Activated T-helper 1 cell treated with anti-CD3 and anti-CD28 coated beads, Interleukin-2, amount 50 U/mL, for 16 hours (primary cell): ENCODE measurements at places on chromosomes 5 and 9.

DNA sequence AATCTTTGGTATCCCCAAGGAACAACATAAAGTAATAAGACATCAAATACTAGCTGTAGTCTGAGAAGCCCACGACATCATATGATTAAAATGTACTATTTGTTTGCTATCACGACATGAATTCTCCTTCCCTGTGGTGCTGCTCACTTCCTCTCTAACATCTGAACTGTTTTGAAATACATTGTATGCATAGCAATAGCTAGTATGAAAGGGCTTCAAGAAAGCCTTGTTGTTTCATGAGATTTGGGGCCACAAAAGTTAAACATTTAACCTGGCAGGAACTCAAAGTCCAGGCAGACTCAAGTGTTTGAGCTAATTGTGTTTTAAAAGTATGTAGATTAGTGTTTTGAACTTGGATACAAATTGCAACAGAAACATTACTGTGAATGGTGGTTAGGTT, 237.4 kb upstream of the PTGER4 start:
- DNase-seq: no peak

- no peak for DNase-seq
Measured at GRCh38 chr9:71928376-71928775, 16.9 kb downstream of the C9orf85 start.

GRCh38 chr9:1267141-1267570, 217.0 kb downstream of the DMRT2 start:
- no peak for DNase-seq

GRCh38 chr5:125160787-125161502, 414.5 kb upstream of the ZNF608 start:
- DNase-seq: no peak

DNA sequence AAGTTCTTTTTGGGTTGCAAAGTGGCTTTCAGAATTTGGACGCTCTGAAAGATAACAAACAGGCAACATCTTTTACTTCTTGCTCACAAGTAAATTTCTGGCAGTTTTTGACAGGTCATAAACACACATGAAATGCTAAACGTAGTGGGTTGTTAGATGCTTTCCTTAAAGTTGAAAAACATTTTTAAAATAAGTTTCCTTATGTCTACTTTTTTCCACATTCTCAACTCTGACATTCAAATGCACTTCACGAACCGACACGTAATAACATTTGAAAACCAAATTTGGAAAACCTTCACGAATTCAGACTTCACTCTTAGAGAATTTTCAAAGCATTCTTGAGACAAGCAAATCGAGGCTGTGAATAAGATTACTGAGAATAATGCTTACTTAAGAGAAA, 26.9 kb downstream of the MTX3 start:
- DNase-seq: no peak

DNA sequence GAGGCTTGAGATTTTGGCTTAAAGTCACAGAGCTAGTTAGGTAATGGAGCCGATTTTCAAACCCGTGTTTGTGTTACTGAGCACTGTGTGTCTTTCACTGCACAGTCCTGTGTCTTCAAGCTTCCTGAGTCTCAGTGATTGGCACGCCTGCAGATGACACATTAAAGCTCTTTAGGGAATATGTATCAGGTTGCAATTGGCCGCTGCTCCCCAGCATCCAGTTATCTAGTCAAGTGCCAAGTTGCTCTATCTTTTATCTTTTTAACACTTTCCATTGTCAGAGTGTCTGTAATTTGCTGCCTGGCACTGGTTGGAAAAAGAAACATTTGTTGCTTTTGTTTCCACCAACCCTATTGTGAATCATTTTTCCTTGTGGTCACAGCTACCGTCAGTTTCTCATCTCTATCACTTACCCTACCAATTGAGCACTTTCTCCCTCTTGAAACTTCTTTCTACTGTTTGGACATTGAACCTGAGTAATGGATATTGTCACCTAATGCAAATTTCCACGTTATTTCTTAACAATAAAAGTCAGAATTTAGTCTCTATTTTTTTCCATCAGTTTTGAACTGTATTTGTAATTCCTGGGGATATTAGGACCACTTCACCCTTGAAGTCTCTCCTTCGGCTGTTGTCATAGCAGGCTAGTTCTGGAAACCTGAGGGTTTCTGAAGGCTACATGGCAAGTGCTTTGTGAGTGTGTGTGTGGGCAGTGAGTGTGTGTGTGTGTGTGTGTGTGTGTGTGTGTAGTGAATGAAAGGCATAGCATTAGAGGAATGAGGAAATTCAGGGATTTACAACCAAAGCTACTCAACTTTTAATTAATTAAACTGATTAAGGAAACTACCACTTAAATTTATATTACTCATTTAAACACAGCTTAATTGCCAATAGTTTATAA, 274.3 kb downstream of the ISL1 start:
- no peak for DNase-seq

- DNase-seq: no peak
Measured at GRCh38 chr5:179176571-179177230, 116.5 kb downstream of the ZNF354C start.
